Activated CD4-positive, alpha-beta T cell treated with anti-CD3 and anti-CD28 coated beads, Interleukin-2, amount 50 U/mL, for 48 hours (primary cell): ENCODE measurements at places on chromosomes 2 and 18.

GRCh38 chr2:217863883-217864282 is 138.9 kb downstream of the TNS1 start:
- DNase-seq = no peak

GRCh38 chr2:100017633-100018032 is 124.8 kb downstream of the AFF3 start:
- no peak for DNase-seq

DNA sequence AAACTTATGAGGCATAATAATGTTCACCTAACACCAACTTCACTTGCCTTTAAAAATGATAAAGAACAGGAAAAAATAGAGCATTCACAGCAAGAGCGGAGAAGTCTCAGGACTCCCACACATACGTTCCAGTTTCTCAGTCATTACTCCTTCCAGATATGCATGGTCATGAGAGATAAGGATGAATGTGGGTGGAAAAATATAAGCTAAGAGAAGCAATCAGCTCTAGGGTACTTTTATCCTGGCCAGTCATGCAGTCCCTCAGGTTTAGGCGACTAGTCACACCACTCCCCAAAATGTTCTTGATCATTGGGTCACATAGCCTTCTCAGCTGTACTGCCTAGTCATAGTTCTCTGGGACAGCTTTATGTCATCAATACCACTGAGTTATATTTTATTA is 29.2 kb upstream of the CCDC178 start:
- no peak for DNase-seq

- no peak for DNase-seq
Observed at GRCh38 chr2:236665101-236665500, 95.5 kb downstream of the ACKR3 start.

GRCh38 chr2:156322686-156323231 is 9.8 kb downstream of the NR4A2 start:
- DNase-seq = no peak

- DNase-seq = no peak
Observed at GRCh38 chr18:1392046-1392445, 487.4 kb downstream of the ADCYAP1 start.

DNA sequence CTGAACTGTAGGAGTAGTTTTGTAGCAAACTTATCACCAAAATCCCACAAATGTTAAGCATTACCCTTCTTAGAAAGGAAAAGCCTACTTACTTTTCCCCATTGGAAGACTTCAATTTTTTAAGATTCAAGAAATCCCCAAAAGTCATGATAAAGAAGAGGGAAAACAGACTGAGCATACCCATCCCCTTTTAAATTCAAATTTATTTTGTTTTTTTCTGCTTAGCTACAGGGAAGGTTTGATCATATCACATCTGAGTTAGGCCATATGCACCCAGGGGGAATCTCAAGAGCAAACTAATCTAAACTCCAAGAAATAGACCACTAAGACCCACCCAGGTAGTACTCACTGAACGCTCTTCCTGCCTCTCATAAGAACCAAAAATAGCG is 174.6 kb downstream of the TGIF1 start:
- no peak for DNase-seq

GRCh38 chr18:23619388-23619881 is 33.1 kb upstream of the NPC1 start:
- DNase-seq = peak; percentile 5

- no peak for DNase-seq
Observed at GRCh38 chr2:9631878-9632700, 1.3 kb upstream of the YWHAQ start.

DNA sequence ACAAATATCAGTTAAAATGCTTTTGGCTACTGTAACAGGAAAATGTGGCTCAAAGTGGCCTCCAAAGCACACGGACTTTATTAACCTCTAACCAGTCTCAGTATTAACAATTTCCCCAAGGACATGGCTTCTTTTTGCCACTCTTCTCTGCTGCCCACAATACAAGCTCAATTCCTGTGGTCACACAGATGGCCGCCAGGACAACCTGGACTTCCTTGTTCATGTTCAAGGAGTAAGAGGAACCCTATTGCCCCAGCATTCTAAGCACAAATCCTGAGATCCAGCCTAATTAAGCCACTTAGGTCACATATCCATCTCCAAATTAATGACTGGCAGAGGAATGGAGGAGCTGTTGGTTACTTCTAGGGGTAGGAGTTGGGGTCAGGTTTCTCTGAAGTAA is 38.2 kb downstream of the AOX1 start:
- DNase-seq = no peak
